Thyroid gland (tissue), 4 donors: ENCODE measurements at places on chromosomes 2 and 18. TPM values are rescaled to one million over a fixed set of nuclear protein-coding genes. Genes with fewer than 3 reads are reported as not detected.

DNA sequence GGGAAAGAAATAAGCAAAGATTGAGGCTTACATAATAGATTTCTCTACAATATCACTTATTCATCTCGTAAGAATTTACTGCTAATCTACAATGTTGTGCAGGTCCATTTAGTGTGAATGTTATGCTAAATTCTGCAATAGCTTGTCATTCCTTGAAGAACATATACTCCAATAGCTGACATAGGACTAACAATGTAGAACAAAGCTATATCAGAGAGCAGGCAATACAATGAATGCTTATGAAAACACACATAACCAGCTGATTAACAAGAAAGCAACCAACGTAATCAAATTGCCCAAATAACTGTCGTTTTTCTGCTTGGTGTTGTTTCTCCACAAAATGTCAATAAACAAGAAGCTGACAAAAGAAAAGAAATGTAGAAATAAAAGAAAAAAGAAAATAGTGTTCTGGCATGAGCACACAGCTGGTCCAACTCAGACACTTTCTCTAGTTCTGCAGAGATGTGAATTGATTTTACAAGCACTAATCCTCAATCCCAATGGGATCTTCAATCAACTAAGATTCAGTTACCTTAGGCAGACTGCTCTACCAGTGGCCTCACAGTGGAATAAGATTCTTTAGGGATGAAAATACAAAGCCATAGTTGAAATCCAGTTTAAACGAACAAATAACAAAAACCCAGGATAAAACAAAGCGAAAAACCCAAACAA lies 1024.7 kb upstream of the PIK3C3 start:
- DNase-seq: no peak

- DNase-seq: no peak
Measured at GRCh38 chr18:73717570-73717969, 430.1 kb downstream of the FBXO15 start.

- peak; percentile 66 for DNase-seq
Measured at GRCh38 chr2:1550658-1551316, 137.5 kb downstream of the TPO start.

DNA sequence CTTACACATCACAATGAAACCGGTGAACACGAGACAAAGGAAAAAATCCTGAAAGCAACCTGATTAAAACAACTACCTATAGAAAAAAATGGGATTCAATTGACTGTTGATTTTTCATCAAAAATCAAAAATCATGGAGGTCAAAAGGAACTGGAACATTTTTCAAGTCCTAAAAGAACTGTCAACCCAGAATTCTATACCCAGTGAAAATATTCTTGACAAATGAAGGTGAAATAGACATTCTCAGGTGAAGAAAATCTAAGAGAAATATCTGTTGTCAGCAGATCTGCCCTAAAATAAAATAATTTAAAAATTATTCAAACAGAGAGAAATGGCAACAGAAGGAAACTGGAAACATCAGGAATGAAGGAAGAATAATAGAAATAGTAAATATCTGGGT lies 38.9 kb downstream of the GAREM1 start:
- no peak for DNase-seq

ST8SIA5 gene
- total RNA-seq: 0.24 TPM

GRCh38 chr2:30412047-30412683 lies 34.9 kb upstream of the LCLAT1 start:
- no peak for DNase-seq

DNA sequence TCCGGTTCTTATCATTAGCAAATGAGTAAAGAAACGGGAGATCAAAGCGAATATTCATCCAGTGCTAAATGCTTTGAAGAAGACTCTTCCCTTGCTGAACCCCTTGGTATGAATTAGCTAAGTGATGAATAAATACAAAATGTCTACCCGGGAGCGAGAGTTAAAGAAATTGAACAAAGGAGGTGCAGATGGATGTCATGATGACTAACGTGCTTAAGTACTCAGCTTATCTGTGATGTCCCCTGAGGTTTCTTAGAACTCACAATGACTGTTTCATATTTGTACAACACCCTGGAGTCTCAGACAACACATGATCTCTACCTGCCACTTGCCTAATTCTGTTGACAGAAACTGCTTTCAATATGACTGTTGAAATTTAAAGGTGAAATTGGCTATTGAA lies 148.5 kb downstream of the TMEM200C start:
- no peak for DNase-seq

GRCh38 chr18:23541349-23542093 lies 38.2 kb downstream of the RMC1 start:
- DNase-seq: no peak

DNA sequence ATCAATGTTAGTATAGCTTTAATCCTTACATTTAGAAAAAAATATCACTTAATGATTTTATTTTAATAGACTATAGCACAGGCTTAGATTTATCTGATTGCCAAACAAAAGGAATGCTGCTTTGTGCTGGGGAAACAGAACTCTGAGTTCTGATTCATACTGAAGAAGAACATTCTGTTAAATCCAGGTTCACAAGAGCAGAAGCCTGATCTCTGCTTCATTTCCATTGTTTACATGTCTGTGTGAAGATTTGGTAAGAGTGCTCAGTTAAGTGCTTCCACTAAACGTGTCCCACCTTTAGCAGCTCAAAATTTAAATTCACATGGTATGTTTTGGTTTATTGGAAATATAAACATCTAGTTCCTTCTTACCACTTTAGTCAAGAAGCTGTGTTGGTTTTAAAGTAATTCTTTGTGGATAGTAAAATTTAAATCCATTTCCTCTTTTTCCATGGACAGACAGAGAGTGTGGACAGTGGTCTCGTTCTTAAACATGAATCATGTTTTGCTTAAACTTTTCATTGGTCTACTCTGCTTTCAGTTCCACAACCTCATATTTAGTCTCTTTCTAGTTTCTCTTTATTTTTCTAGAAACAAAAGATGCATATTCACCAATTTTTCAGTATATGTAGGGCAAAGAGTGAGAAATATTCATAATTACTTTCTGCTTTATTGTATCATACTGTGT lies 59.1 kb downstream of the NYAP2 start:
- DNase-seq: no peak

RAPGEF4 gene
- 8.0 TPM for total RNA-seq

DNA sequence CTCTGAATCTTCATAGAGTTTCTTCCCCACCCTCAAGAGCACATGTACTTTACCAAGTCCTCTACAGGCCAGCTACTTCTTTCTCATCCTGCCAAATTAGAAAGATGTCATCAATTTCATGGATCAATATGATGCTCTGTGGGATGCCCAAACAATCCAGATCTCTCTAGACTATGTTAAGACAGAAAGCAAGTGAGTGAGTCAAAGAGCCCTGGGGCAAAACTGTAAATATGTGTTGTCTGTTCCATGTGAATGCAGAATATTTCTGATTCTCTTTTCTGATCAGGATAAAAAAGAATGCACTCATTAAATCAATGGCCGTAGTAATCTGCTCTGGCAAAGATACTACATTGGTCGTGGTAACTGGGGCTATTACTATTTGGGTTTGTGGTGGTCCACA lies 53.1 kb upstream of the ROCK2 start:
- no peak for DNase-seq

- no peak for DNase-seq
Measured at GRCh38 chr2:127275356-127275755, 18.6 kb downstream of the ERCC3 start.

- DNase-seq: no peak
Measured at GRCh38 chr2:208101716-208102631, 22.4 kb downstream of the CRYGD start.

GPAT2 gene
- total RNA-seq: 1.4 TPM

- no peak for DNase-seq
Measured at GRCh38 chr18:24727685-24728084, 267.2 kb downstream of the HRH4 start.

DNA sequence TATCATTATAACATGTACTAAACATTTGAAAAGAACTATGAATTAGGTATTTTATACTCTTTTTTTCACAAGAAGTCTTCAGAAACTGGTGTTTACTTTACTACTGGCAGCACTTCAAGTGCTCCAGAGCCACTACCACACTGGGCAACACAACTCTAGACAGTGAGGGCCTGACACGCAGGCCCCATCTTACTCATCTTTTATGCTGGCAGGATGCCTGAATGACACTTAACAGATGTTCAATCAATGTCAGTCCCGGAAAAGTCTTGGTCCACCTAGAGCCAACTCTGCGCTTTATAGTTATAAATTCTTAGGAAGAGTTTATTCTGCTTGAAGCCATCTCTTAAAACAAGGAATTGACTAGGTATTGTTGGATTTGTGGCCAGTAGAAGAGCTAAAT lies 8.7 kb upstream of the WIPF1 start:
- DNase-seq: peak; percentile 36

GRCh38 chr2:237628247-237629187 lies 1.1 kb downstream of the LRRFIP1 start:
- no peak for DNase-seq

KLHL30 gene
- 0.54 TPM for total RNA-seq

FZD7 gene
- 10.7 TPM for total RNA-seq

GRCh38 chr18:51234117-51235008 lies 36.9 kb upstream of the MEX3C start:
- no peak for DNase-seq

RFX8 gene
- 1.9 TPM for total RNA-seq

GRCh38 chr2:98140210-98140609 lies 53.2 kb downstream of the VWA3B start:
- DNase-seq: no peak

DNA sequence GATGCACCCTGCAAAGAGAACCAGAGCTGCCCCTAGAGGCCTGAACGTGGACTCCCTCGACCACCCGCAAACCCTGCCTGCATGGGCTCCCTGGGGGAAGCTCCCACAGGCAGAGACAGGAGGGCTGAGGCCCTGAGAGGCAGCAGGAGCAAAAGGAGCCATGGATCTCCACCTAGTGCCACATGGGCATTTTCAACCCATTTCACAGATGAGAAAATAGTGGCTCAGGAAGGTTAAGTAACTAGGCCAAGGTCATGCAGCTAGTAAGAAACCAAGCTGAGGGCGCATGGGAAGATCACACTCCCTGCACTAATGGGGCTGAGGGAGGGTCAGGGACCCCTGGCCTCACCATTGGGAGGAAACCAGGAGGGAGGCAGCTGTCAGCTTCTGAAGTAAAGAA lies 271.7 kb upstream of the RAB6C start:
- DNase-seq: no peak

PLEKHH2 gene
- total RNA-seq: 27.5 TPM

GRCh38 chr2:222736301-222736700 lies 64.8 kb downstream of the MOGAT1 start:
- DNase-seq: no peak

GRCh38 chr2:170848587-170848986 lies 31.9 kb downstream of the GAD1 start:
- DNase-seq: no peak

GRCh38 chr2:84038866-84039265 lies 420.2 kb downstream of the SUCLG1 start:
- no peak for DNase-seq

USP34 gene
- 171 TPM for total RNA-seq

DNA sequence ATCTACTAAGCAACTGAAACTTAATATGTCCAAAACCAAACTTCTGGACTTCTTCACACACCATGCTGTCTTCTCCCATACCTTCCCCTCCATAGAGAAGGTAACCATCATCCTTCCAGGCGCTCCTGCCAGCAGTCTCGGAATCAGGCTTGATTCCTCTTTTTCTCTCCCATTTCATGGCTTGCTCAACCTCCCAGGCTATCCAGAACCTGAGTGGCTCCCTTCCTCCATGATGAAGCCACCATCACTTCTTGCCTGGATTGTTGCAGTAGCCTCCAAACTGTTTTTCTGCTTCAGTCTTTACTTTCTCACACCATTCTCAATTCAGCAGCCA lies 40.1 kb upstream of the NDUFV2 start:
- no peak for DNase-seq

DNA sequence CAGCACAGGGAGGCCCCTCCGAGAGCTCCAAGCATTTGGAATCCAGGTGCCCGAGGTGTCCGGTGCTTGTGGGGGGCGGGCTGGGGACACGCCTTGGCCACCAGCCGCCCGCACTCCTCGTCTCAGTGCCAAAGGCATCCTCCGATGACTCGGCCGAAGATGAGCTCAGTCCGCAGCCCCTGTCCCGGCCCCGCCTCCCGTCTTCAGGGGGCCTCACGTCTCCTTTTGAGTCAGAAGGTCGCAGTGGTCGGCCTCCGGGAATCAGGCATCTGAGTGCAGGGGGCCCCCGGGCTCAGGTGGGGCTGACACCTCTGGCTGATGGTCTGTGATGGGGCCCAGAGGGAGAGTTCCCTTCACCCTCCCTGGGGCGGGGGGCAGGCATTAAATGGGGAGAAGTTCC lies 74.8 kb downstream of the NFATC1 start:
- DNase-seq: no peak

- DNase-seq: peak; percentile 99
Measured at GRCh38 chr18:57803103-57803969, at the start of gene ATP8B1. ATP8B1 (minus strand) TSS chr18:57803315; CDS start chr18:57731807, 71,508 bp downstream.
